ENCODE measurements at places on chromosomes 16 and 17. TPM values are rescaled to one million over a fixed set of nuclear protein-coding genes. Genes with fewer than 3 reads are reported as not detected.

Gene DNAI2
- 0.69 TPM for total RNA-seq

Gene TBC1D3E
- total RNA-seq, result not detected

Gene HBQ1
- total RNA-seq, result not detected

Gene AURKB
- total RNA-seq, result 110 TPM

Gene COX6A2
- total RNA-seq, result not detected

Data from T-helper 1 cell treated with Interleukin-12 subunit alpha and Interleukin-12 subunit beta and Interleukin-4 antibody, amounts not matched to agents 30 ng/mL and 1 ng/mL, for 36 hours (primary cell).